ENCODE measurements at places on chromosomes 7 and 10.

DNA sequence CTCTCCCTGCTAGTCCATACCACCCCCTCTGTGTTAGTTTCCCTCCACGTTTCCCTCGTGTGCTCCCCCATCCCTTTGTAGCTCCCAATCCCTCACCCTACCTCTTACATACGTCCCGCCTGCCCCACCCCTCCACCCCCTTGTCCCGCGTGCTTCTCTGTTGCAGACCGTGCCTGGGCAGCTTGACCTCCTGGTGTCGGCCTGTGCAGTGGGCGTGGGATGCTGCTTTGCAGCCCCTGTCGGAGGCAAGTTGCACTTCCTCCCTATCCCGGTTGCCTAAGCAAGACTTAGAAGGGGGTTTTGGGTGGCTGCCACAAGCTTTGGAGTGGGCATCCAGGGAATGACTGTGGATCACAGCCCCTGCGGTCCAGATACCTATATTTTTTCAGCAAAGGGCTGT is 7.7 kb downstream of the CLCN1 start:
- no peak for DNase-seq

GRCh38 chr7:78066599-78066998 is 268.0 kb downstream of the PHTF2 start:
- no peak for DNase-seq

- no peak for DNase-seq
Measured at GRCh38 chr10:100007231-100008141, 2.3 kb downstream of the DNMBP start.

- DNase-seq, result no peak
Measured at GRCh38 chr7:81641873-81642272, 128.0 kb downstream of the HGF start.

GRCh38 chr10:63699785-63700613 is 178.8 kb downstream of the REEP3 start:
- peak; percentile 53 for DNase-seq

GRCh38 chr7:2008936-2009540 is 223.7 kb downstream of the MAD1L1 start:
- DNase-seq, result no peak

DNA sequence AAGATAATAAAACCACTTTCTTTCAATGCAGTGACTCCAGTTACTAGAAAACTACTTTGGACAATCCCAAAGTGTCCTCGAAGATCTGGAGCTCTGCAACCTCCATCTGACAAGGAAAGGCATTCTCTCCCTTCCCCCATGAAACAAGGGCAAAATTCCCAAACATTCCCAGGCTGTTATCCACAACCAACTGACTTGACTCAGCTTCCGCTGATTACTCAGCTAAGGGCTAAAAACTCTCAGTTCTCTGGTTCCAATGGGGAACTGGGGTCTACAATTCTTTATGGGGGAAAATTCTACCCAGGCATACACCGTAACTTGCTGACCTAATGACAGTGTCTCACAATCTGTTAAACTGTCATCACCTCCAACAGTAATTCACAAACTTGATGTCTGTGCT is 48.4 kb downstream of the SFMBT2 start:
- no peak for DNase-seq

DNA sequence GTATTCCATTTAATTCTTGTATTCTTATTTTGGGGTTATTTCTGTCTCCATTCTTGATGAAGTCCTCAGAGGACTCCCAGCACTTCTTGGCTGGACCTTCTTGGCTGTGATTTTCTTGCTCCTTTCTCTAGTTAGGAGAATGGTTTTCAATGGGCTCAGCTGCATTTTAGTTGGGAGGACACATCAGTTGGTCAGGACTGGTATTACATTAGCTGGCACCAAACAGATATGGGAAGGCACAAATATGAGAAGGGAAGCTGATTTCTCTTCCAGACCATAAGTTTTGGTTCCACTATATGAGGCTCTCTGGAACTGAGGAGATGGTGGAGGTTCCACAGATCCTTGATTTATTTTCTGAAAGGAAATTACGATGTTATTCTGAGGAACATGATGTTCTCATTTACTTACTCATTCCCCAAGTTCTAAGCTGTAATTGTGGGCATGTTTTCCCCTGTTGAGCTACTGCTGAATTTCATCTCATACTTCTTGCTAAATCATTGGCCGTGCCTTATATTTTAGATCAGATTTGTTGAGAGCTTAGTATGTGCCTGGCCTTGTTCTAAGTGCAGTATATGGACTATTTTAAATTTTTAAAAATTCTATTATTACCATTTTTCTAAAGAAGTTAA is 261.0 kb downstream of the THSD7A start:
- DNase-seq, result no peak

DNA sequence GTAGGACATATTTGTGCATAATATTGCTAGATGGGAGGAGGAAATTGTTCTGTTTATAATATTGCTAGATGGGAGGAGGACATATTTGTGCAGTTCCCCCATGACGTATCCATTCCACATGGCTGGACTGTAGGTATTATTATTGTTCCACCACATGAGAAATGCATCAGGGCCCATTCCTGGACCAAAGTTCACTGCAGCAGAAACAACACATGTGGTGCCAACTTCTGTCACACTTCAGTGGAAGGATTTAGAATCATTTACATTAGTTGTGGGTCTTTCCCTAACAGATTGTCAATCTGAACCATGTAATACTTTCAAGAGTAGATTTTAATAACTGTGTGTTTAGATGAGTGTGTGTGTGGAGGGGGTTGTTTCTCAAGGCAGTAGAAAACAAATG is 32.7 kb upstream of the MACC1 start:
- no peak for DNase-seq

DNA sequence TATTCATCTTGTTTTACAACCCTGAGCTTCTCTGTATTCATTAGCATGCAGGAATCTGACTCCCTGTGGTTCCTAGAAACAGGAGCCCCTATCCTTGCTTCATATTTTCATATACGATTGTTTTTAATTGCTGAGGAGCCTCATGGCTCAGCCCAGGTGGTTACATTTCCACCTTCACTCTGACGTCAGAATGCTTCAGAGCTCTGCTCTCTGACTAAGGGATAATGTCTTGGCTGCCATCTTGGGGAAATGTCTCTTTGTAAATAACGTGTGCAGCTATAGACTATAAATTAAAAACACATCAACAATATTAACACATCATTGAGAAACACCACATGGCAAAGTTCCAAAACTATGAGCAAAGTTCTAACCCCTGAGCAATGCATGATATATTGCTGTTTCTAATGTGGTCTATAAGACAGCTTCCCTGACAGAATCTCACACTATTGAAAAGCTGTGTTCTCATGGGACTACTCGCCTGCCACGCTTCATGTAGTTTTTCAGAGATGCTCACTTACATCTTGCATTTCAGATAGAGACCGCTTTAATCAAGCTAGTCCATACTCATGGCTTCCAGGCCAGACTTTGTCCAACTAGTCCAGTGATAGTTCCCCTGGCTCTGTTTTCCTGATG is 227.0 kb downstream of the SORCS3 start:
- DNase-seq, result no peak

GRCh38 chr7:124765401-124766352 is at the start of gene GPR37:
GPR37 (minus strand) TSS chr7:124765792; CDS start chr7:124764976, 816 bp downstream.
- peak; percentile 9 for DNase-seq

GRCh38 chr10:64558094-64558835 is 1037.1 kb downstream of the REEP3 start:
- no peak for DNase-seq

DNA sequence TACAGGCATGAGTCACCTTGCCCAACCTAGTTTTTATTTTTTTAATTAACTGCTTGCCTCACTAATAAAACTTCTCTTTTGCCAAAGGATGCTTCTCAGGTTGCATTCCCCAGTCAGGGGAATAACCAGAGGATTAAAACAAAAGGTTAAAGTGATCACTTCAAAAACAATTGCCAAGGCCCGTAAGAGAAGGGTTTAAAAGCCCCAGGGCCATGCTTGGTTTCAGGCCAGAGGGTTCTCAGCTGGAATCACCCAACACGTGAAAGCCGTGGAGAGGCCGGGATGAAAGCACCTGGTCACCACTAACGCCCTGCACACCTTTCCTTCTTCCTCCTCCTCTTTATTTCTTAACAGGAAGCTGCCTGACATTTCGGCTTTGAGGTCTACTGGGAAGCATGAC is 587.5 kb downstream of the PTPRN2 start:
- no peak for DNase-seq

GRCh38 chr10:89846786-89847185 is 145.4 kb downstream of the KIF20B start:
- no peak for DNase-seq

- DNase-seq, result no peak
Measured at GRCh38 chr10:78769526-78769925, 299.2 kb upstream of the ZMIZ1 start.

GRCh38 chr7:116493449-116493848 is 6.1 kb upstream of the CAV2 start:
- no peak for DNase-seq

- no peak for DNase-seq
Measured at GRCh38 chr10:69906425-69906824, 104.7 kb downstream of the COL13A1 start.

- no peak for DNase-seq
Measured at GRCh38 chr7:50367570-50367969, 63.1 kb downstream of the IKZF1 start.

- no peak for DNase-seq
Measured at GRCh38 chr10:33638891-33639290, 304.4 kb upstream of the NRP1 start.

DNA sequence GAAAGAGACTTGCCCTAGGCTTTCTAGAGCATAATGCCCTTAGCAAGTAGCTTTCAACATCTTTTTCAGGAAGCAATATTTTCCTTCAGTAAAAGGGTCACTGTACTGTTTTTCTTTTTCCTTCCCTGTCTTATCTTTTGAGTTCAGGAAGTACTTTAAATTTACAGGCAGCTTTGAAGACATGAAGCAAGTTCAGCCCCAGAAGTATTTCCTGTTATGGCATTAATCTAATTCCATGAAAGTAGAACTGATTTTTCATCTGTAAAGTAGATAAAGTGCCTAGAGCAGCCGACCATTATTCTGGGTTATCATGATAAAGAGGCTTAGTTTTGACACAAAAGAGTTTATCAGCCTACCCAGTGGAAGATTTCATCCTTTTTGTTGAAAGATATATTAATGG is 288.2 kb downstream of the ADK start:
- DNase-seq, result no peak
